ENCODE measurements at places on chromosomes 7 and 10. TPM values are rescaled to one million over a fixed set of nuclear protein-coding genes. Genes with fewer than 3 reads are reported as not detected.

CALHM1 gene
- not detected for total RNA-seq

FAM131B gene
- 0.29 TPM for total RNA-seq

THNSL1 gene
- 4.4 TPM for total RNA-seq

DNA sequence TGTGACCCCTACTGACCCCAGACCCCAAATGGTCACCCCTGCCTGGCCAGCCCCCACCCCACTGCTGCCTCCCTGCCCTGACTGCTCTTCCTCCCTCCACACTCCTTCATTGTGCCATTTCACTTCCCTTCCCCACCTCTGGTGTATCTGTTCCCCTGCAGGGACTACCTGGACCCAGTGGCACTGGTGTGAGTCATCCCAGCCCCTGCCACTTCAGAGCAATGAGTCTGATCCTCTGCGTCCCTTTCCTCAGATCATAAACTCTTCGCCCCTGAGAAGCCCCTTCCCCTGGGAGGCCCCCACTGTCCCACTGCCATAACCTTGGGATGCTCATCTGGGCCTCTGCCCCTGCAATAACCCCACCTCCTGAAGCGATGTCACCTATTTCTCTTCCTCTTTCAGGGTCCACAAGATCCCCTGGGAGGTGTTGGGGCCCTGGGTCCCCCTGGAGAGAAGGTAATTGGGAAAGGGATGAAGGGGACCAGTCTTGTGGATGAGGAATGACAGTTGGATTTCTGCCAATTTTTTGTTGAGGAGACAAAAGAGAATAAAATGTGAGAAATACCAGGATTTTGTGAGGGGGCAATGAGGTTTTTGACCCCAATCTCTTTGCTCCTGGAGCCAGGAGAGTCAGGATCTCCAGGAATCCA, 19.1 kb upstream of the VOPP1 start:
- no peak for DNase-seq

DNA sequence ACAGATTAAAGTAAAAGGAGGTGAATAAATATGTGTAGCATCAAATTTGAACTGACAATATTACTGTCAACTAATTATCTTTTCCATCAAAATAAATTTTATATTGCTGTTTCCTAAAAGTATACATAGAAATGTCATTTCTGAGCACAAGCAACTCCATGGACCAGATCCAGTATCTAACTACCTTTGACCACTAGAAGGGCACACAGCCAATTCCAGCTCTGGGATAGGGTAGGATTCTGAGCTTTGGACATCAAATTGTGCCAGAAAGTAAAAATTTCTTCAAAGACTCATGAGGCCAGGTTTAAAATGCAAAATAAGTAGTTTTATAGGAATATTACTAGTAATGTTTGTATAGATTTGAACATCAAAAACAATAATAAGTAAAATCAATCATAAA, 29.7 kb downstream of the AKR1C3 start:
- DNase-seq = no peak

- no peak for DNase-seq
These were observed 27.3 kb upstream of the CRHR2 start for GRCh38 chr7:30709549-30709948.

- no peak for DNase-seq
These were observed 11.8 kb upstream of the TBXAS1 start for GRCh38 chr7:139817249-139817648.

Measured in left cardiac atrium (tissue), 4 donors.